ENCODE measurements at places on chromosomes 3 and 15. TPM values are rescaled to one million over a fixed set of nuclear protein-coding genes. Genes with fewer than 3 reads are reported as not detected.

DNA sequence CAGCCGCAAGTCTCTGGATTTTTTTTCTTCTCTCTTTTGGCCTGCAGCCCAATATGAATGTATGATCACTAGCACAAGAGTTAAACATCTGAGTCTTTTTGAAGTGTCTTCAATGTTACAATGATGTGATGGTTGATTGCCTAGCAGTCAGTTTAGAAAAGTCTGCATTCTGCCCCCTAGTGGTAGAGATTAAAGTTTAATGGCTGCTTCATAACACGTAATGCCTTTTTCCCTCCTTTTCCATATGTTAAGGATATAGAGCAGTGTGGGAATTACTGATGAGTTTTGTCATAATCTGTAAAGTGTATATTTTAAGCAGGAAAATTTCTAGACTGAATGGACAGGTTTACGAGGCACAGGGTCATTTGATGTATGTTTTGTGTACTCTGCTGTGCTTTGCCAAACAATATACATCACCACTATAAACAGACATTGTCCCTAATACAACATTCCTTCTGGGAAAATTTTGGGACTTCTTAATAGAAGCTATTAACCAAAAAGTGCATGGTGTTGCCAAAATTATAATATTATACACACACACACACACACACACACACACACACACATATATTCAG lies 1038.5 kb upstream of the NR2F2 start:
- DNase-seq: peak; percentile 67
- no peaks in the 10 kb centered on the region for H3K27me3 ChIP-seq
- no peaks in the 10 kb centered on the region for H3K4me1 ChIP-seq
- H3K36me3 ChIP-seq: no peaks in the 10 kb centered on the region
- no peak overlapping the region for H3K4me3 ChIP-seq
- H3K27ac ChIP-seq: no peak overlapping the region

DNA sequence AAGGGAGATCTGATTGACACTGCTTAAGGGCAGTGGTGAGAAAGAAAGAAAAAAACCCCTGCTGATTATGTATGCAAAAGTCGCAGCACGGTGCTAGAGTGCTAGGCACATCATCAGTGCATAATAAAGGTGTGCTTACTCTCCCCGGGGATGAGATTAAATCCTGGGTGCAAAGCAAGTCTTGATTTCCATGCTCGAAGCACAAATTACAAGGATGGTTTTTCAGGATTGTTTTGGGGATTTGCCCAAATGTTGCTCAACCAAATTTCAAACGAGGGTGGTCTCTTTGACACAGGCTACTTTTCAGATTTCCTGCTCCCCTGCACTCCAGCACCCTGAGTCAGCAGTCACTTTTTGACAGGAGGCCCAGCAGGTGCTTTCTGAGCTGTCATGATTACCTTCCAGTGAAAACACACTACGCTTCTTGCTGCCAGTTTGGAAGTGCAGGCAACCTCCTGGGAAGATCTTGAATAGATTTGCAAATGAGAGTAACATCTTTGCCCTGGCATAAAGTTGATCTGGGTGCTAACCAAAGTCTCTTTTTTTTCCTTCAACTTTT lies 167.5 kb upstream of the TRIM42 start:
- no peak for DNase-seq
- H3K4me1 ChIP-seq: no peaks in the 10 kb centered on the region
- peaks cover 4% of the 10 kb centered on the region for H3K27me3 ChIP-seq
- no peaks in the 10 kb centered on the region for H3K36me3 ChIP-seq
- no peak overlapping the region for H3K27ac ChIP-seq

- H3K36me3 ChIP-seq: no peaks in the 10 kb centered on the region
- no peak overlapping the region for H3K27ac ChIP-seq
- no peak overlapping the region for H3K4me3 ChIP-seq
- no peaks in the 10 kb centered on the region for H3K27me3 ChIP-seq
- H3K4me1 ChIP-seq: no peaks in the 10 kb centered on the region
These were observed 35.0 kb downstream of the RFX7 start for GRCh38 chr15:56208641-56209155.

GRCh38 chr15:67920524-67921240 lies 80.8 kb upstream of the RNU6-1 start:
- no peak for DNase-seq
- no peak overlapping the region for H3K4me3 ChIP-seq
- H3K27ac ChIP-seq: peak overlapping the region; percentile 64
- H3K27me3 ChIP-seq: no peaks in the 10 kb centered on the region

DNA sequence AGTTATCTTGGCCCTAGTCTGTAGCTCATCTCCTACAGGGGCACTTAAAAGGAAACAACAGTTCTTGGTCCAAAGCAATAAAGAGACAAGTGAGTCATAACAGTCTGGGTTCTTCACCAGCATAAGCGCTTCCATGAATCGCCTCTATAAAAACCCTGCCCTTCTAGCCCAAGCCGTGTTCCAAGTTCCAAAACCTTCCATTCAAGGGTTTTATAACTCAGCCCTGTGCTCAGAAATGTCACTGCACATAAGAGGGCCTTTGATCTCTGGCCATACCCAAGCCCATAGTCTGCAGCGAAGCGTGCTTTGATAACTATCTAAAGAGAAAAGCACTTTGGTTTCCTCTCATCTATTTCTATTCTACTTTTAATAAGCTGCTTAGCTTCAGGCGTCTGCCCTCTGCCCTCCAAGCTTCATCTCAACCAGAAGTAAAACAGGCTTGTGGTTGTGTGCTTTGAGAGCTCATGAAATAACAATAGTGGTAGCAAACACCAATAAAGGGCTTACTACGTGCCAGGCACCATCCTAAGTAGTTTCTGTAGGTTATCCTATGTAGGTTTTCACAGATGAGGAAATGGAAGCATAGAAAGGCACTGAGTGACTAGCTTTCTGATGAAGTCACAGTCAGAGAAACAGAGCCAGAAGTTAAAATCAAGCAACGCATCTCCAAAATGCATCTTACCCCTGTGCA lies 64.0 kb upstream of the AKAP13 start:
- H3K27me3 ChIP-seq: no peaks in the 10 kb centered on the region
- DNase-seq: peak; percentile 59
- no peak overlapping the region for H3K4me3 ChIP-seq
- peaks cover 19% of the 10 kb centered on the region for H3K4me1 ChIP-seq

DUT gene
- 70.4 TPM for polyA plus RNA-seq

SENP5 gene
- polyA plus RNA-seq: 16.8 TPM

- H3K4me3 ChIP-seq: no peak overlapping the region
- DNase-seq: no peak
- H3K27ac ChIP-seq: no peak overlapping the region
- no peaks in the 10 kb centered on the region for H3K27me3 ChIP-seq
- no peaks in the 10 kb centered on the region for H3K36me3 ChIP-seq
- H3K4me1 ChIP-seq: peaks cover 19% of the 10 kb centered on the region
These were observed 4.0 kb downstream of the RNF13 start for GRCh38 chr3:149816986-149817385.

GPR149 gene
- polyA plus RNA-seq: not detected

- peaks cover 17% of the 10 kb centered on the region for H3K4me1 ChIP-seq
- peak overlapping the region; percentile 92 for H3K27ac ChIP-seq
- H3K36me3 ChIP-seq: no peaks in the 10 kb centered on the region
- no peaks in the 10 kb centered on the region for H3K27me3 ChIP-seq
These were observed 631 bp downstream of the UBR1 start for GRCh38 chr15:43105077-43105736.

ROBO2 gene
- 3.4 TPM for polyA plus RNA-seq

CHCHD4 gene
- polyA plus RNA-seq: 22.8 TPM

SPINT1 gene
- polyA plus RNA-seq: 252 TPM

- no peak for DNase-seq
- H3K27ac ChIP-seq: no peak overlapping the region
- no peaks in the 10 kb centered on the region for H3K4me1 ChIP-seq
- H3K36me3 ChIP-seq: no peaks in the 10 kb centered on the region
These were observed 12.9 kb upstream of the SNRK start for GRCh38 chr3:43273416-43273815.

MAP1A gene
- polyA plus RNA-seq: 7.3 TPM

DNA sequence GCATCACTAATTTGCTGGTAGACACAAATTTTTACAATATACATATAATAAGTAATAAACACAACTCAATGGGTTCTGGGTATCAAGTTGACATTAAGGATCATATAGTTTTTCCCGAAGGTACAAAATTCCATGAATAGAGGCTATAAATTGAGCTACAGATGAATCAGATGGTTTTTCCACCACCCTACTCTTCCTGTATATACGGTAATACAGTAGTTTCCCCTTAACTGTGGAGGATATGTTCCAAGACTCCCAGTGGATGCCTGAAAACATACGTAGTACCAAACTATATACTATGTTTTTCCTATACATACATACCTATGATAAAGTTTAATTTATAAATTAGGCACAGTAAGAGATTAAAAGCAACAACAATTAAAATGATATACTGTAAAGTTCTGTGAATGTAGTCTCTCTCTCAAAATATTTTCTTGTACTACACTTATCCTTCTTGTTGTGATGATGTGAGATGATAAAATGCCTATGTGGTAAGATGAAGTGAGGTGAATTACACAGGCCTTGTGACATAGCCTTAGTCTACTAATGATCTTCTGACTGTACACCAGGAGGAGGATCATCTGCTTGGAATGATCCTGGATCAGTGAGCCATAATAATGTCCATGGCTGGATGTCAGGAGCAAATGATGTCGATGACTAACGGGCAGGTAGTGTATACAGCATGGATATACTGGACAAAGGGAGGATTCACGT lies 116.7 kb downstream of the NR1I2 start:
- H3K27ac ChIP-seq: no peak overlapping the region
- H3K27me3 ChIP-seq: no peaks in the 10 kb centered on the region
- no peaks in the 10 kb centered on the region for H3K36me3 ChIP-seq
- no peak for DNase-seq

- peak; percentile 55 for DNase-seq
- peaks cover 25% of the 10 kb centered on the region for H3K4me1 ChIP-seq
- H3K27ac ChIP-seq: no peak overlapping the region
- H3K36me3 ChIP-seq: no peaks in the 10 kb centered on the region
These were observed 67.8 kb downstream of the BDH1 start for GRCh38 chr3:197487911-197488391.

DNA sequence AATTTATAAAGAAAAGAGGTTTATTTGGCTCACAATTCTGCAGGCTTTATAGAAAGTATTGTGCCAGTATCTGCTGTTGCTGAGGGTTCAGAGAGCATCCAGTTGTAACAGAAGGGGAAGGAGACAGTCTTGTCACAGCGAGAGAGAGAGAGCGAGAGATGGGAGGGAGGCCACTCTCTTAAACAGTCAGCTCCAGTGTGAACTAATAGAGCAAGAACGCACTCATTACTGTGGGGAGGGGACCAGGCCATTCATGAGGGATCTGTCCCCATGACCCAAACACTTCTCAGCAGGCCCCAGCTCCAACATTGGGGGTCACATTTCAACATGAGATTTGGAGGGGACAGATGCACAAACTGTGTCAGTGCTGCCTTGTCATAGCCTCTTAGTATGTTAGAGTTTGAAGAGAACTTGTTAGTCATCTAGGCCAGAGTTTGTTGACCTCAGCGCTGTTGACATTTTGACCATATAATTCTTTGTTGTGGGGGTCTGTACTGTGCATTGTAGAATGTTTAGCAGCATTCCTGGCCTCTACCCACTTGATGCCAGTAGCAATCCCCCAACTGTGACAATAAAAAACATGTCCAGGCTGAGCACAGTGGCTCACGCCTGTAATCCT lies 15.3 kb downstream of the STARD9 start:
- DNase-seq: no peak
- no peaks in the 10 kb centered on the region for H3K36me3 ChIP-seq
- no peak overlapping the region for H3K27ac ChIP-seq
- H3K4me1 ChIP-seq: no peaks in the 10 kb centered on the region

- peaks cover 4% of the 10 kb centered on the region for H3K4me1 ChIP-seq
- H3K27me3 ChIP-seq: no peaks in the 10 kb centered on the region
- no peak overlapping the region for H3K27ac ChIP-seq
- no peaks in the 10 kb centered on the region for H3K36me3 ChIP-seq
These were observed 387.2 kb upstream of the SGO1 start for GRCh38 chr3:20573175-20573574.

GRM7 gene
- polyA plus RNA-seq: 1.7 TPM

MKRN2 gene
- polyA plus RNA-seq: 24.6 TPM

NPRL2 gene
- 34.6 TPM for polyA plus RNA-seq

TFDP2 gene
- 64.6 TPM for polyA plus RNA-seq

SNTN gene
- polyA plus RNA-seq: not detected

DNA sequence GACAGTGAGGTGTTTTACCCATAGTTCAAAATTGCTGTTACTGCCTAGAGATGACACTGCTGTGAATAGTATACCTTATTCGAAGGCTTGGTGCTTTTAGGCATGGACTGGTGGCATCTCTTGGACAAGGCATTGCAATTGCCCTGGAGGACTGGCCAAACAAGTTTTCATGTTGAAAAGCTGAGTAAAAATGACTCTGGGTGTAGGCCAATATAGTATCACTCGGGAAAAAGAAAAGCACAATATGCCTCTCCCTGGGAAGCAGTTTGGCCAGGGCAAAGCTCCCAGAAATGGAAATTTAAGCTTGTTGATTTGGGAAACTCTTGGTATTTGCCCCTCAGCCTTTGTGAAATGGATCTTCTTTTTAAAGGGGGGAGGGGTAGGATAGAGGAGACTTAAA lies 54.8 kb downstream of the ZNF609 start:
- no peak overlapping the region for H3K27ac ChIP-seq
- H3K4me3 ChIP-seq: no peak overlapping the region
- H3K27me3 ChIP-seq: no peaks in the 10 kb centered on the region
- no peaks in the 10 kb centered on the region for H3K36me3 ChIP-seq
- DNase-seq: no peak

- H3K36me3 ChIP-seq: no peaks in the 10 kb centered on the region
- no peak overlapping the region for H3K27ac ChIP-seq
- H3K27me3 ChIP-seq: no peaks in the 10 kb centered on the region
- H3K4me3 ChIP-seq: no peak overlapping the region
- no peaks in the 10 kb centered on the region for H3K4me1 ChIP-seq
These were observed 33.5 kb downstream of the CLDN18 start for GRCh38 chr3:138043266-138044029.

UBAP1L gene
- 2.5 TPM for polyA plus RNA-seq

CLDN16 gene
- 0.39 TPM for polyA plus RNA-seq

DNA sequence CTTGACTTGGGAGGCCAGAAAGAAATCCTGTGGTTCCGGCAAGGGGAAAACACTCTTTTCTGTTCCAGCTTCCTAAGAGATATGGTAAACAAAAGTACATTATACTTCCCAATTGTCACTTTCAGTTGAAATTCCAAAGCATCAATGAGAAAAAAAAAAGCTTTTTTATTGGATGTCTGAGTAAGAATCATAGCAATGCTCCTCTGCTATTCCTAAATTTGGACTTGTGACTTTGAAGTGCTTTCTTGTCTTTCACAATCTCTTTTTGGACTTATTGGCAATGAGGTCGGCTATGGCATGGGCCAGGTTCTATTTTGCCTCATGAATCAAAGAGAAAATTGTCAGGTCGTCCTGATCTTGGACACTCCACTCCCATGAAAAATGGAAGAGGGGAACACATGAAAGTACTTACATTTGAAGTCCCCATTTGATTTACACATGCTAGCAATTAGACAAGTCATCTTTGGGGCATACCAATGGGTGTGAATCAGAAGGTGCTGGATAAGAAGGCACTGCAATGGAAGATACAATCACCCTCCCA lies 170.5 kb downstream of the GREM1 start:
- H3K4me3 ChIP-seq: no peak overlapping the region
- H3K27ac ChIP-seq: peak overlapping the region; percentile 81
- H3K27me3 ChIP-seq: no peaks in the 10 kb centered on the region

Data from hepatocyte (in vitro differentiated cells).